ENCODE measurements at places on chromosomes 3 and 15.

- DNase-seq = no peak
Observed at GRCh38 chr3:48514431-48515227, 10.7 kb upstream of the SHISA5 start.

GRCh38 chr3:100871306-100871705 is 121.9 kb downstream of the ABI3BP start:
- DNase-seq = no peak

- DNase-seq = no peak
Observed at GRCh38 chr3:158563076-158563475, 7.9 kb upstream of the MLF1 start.

- no peak for DNase-seq
Observed at GRCh38 chr15:70133781-70134421, 36.2 kb upstream of the TLE3 start.

GRCh38 chr15:101060576-101061551 is 141.7 kb downstream of the LRRK1 start:
- no peak for DNase-seq

DNA sequence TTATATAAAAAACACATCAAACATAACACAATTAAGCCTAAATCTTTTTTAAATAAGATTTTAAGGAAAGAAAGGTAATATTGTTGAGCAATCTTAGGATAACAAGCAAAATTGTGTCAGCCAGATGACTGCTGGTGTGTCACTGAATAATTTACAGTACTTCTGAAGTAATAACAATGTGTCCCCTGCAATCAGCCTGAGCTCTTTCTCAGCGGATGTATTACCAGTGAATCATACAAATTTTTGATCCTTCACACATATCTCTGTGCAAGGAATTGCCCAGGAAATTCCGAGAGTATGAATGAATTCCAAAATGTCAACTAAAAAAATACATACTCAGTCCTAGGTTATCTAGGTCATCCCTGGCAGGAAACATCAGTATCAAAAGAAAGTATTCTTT is 76.6 kb upstream of the PTX3 start:
- no peak for DNase-seq

DNA sequence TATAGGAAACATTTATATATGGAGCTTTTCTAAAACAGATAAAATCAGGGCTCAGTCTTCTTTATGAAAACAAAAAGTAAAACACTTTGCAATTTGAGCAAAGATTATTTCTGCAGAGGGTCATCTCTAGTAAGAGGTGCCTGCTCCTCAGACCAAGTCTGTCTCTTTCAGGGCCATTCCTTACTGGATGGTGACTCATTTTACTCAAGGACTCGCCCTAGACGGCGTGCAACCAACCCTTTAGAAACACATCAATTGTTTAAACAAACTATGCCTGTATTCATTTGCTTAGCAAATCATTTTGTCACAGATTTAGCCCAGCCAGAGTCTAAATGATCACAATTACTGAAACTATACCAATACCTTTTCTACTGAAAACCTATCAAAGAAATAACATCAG is 242.8 kb upstream of the ICE2 start:
- DNase-seq = no peak

- no peak for DNase-seq
Observed at GRCh38 chr3:145522893-145523651, 637.9 kb downstream of the PLOD2 start.

DNA sequence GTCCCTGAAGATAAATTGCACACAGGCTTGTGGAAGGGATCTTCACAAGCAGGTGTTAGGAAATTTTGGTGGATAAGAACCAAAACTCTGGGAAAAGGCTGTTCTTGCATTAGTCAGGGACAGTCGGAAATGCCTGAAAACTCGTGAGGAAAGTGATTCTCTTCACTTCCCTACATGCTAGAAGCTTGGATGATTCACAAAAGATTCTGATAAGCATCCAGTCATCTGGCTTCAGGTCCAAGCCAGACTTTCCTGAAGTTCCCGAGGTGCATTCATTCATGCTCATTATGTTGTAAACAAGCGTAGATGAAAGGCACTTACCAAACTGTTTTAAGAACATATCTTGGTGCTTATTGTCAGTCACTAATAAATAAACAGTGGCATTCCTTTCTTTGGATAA is 1028.7 kb downstream of the NTRK3 start:
- DNase-seq = no peak

- DNase-seq = no peak
Observed at GRCh38 chr3:102195198-102195948, 239.4 kb upstream of the ZPLD1 start.

GRCh38 chr15:91113030-91113429 is 13.0 kb downstream of the SV2B start:
- no peak for DNase-seq

GRCh38 chr3:147758771-147759170 is 349.6 kb downstream of the ZIC1 start:
- DNase-seq = no peak

- peak; percentile 15 for DNase-seq
Observed at GRCh38 chr3:193040836-193041672, 123.4 kb upstream of the MB21D2 start.

- no peak for DNase-seq
Observed at GRCh38 chr3:46409739-46410489, 2.9 kb downstream of the CCRL2 start.

DNA sequence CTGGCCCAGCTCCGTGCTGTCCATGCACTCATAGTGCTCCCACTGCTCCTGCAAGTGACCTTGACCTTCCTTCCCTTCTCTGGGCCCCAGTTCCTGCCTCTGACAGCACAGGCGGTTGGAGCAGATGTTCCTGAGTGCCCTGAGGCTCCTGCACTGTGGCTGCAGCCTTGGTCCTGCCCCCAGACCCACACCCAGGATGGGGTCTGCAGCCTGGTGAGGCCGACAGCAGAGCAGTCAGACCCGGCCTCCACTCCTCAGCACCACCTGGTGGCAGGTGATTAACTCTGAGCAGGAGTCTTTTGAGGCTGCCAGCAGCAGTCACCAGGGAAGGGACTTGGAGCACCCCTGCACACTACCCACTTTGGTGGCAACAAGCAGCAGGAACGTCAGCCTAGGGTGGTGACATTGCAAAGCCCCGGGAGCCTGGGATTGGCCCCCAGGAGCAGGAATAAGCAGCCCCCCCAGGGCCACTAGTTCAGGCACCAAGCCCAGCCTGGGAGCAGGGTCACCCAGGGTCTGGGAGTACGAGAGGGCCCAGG is 64.6 kb downstream of the CYP11A1 start:
- peak; percentile 56 for DNase-seq

- no peak for DNase-seq
Observed at GRCh38 chr3:13776253-13777050, 103.4 kb downstream of the WNT7A start.

DNA sequence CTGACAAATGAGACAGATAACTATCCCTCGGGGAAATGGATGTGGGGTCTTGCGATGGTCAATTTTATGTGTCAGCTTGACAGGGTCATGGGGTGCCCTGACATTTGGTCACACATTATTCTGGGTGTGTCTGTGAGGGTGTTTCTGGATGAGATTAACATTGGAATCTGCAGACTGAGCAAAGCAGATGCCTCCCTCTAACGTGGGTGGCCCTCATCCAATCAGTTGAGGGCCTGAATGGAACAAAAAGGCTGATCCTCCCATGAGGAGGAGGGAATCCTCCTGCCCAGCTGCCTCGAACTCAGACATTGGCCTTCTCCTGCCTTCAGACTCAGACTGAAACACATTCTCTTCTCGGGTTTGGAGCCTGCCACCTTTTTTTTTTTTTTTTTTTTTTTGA is 69.0 kb downstream of the MINAR1 start:
- DNase-seq = no peak

- no peak for DNase-seq
Observed at GRCh38 chr15:70802629-70803028, 39.3 kb upstream of the UACA start.
